ENCODE measurements at places on chromosomes 12 and 14.

GRCh38 chr12:90343966-90344365 lies 611.0 kb downstream of the CCER1 start:
- DNase-seq: no peak

DNA sequence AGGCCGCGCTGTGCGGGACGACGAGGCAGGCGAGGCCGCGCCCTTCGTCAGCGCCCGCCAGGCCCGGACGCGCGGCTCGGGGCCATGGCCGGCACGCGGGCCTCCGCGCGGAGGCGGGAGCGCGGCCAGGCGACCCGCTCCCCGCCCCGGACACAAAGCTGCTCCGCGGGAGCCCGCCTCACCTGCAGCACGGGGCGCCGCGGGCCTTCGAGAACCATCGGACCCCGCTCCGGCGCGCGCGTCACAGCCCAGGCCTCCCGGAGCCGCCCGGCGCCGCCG lies 342 bp downstream of the DICER1 start:
- no peak for DNase-seq

GRCh38 chr12:52248541-52249461 lies 15.8 kb downstream of the KRT7 start:
- no peak for DNase-seq

- no peak for DNase-seq
Observed at GRCh38 chr12:66190519-66191370, 1.7 kb downstream of the IRAK3 start.

- no peak for DNase-seq
Observed at GRCh38 chr14:105600939-105601359, 74.6 kb downstream of the TMEM121 start.

DNA sequence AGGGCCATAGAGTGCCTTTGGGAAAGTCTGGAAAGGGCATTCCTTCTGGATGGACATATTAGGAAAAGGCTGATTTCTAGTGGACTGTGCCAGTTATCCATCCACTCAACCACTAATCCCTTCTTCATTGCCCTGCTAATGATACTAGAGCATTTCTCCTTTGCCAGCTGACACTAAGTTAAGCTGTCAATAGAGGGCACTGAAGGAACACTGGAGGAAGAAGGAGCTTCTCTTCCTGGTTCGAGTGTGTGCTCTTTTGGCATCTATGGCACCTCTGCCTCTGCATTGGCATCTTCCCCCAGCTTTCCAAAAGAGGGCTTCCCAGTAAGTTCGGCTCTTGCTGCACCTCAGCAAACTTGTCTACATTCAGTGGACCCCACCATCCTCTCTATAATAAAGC lies 165.4 kb downstream of the DERA start:
- DNase-seq: no peak

- no peak for DNase-seq
Observed at GRCh38 chr14:33932576-33933345, 18.1 kb downstream of the EGLN3 start.

DNA sequence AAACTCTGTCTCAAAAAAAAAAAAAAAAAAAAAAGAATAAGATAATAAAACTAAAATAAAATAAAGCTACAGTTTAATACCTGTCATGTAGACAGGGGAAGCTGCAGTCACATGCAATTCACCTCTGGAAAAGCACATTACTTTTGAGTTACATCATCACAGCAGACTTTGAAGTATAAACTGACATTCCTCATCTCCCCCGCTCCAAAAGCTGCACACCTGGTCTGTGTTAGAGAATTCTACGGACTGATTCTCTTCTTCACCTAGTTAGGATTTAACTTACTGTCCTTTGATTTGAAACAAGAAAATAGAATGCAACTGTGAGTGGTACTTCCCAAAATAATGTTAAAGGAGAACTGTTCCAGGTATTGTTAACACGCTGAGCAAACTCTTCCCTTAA lies 25.1 kb downstream of the SPPL3 start:
- DNase-seq: no peak

DNA sequence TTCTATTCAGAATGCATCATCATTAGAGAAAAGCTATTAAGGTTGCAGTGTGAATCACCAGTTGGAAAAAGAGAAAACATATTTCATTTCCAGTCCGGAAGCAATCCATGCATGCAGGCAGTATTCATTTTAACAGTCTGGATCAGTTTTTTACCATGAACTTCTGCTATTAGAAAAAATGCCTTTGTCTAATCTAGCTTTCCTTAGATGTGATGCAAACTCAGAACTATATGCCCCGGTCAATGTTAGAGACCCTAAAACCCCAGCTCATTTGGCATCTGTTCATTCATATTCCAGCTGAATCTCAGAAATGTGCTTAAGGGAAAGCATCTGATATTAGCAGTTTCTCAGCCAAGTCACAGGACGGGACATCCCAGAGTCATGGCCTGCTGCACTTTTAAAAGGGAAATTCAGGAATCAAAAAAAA lies 8.5 kb downstream of the IRAK3 start:
- DNase-seq: no peak

- no peak for DNase-seq
Observed at GRCh38 chr12:56487448-56488040, 417 bp downstream of the GLS2 start.

GRCh38 chr14:94933486-94933885 lies 163.6 kb upstream of the GSC start:
- no peak for DNase-seq

DNA sequence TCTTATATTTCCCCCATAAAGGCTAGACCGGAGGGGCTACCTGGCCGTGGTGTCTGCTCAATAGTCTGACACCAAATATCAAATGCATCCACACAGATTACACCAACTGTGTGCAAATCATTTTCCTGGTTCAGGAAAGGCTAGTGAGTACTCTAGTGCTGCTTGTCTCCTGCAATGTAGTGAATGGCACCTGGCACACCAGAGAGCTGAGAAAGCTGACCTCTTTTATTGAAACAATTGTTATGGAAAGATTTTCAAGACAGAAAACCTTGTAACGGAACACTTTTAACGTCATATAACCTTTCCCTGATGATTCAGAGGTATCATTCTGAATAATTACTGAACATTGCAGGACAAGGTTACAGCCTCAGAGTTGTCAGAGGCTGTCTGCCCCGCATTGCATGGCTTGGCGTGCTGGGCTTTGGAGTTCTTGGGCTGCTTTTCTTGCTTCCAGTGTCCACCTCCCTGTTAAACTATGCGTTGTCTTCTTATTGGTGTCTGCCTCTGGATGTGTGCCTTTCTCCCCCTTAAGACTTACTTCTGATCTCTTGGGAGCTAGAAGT lies 40.7 kb upstream of the HDAC7 start:
- DNase-seq: no peak

- no peak for DNase-seq
Observed at GRCh38 chr12:95516757-95517156, 34.5 kb downstream of the USP44 start.

- DNase-seq: no peak
Observed at GRCh38 chr14:64960762-64961276, 11.3 kb downstream of the RAB15 start.

DNA sequence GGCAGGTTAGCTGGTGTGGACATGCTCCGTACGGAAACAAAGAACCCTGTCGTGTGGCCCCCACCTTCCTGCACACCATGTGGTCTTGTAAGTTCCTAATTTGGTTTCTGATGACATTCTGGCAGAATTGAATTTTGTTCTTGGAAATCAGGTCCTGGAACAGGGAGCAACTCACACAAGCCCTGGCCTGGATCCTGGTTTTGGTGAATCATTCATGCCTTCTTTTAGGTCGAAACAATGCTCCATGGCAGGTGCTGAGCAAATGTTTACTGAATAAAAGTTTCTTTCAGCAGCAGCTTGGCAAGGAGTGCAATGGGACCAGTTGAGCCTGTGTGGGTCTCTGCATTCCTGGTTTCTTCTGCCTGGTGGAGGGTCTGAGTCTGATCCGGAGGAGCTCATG lies 978.4 kb downstream of the BCL11B start:
- DNase-seq: no peak

DNA sequence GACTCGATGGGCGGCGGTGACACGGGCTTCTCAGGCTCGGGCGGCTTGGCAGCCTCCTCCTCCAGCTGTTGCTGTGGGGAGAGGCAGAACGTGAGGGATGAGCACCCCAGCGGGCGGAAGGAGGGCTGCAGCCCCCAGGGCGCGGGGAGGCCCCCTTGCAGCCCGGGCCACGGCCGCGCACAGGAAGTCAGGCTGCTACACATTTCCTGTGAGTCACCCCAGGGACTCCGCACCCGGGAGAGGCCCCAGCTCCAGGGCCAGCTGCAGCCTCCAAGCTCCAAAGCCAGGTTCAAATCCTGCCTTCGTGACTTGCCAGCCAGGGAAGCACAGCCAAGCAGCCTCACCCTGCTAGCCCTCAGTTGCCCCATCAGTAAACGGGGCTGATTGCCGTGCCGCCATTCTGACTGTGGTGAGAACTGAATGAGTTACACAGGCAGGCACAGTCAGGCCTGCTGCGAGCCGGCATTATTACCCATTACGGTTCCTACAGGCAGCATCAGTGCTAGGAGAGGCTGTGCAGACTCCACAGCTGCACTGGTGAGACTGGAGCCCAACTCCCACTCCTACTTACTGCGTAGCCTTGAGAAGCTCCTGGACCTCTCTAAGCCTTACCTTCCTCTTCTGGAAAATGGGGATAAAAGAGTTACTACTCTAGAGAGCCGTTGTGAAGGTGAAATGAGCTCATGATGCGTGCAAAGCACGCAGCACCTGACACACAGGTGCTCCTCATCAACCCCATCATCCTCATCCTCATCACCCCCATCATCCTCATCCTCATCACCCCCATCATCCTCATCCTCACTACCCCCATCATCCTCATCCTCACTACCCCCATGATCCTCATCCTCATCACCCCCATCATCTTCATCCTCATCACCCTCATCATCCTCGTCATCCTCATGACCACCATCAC lies 100.9 kb downstream of the NCOR2 start:
- no peak for DNase-seq

DNA sequence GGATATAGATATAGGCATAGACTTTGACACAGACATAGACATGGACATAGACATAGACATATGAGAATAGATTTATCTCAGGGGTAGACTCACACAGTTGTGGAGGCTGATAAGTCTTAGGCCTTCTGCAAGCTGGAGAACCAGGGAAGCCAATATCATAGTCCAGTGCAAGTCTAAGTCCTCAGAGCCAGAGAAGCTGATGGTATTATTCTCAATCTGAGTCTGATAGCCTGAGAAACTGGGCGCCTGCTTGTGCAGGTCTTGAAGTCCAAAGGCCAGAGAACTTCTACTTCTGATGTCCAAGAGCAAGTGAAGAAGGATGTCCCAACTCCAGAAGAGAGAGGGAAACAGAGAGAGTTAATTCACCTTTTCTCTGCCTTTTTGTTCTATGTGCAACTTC lies 476.5 kb downstream of the SLC6A15 start:
- no peak for DNase-seq

GRCh38 chr12:104769144-104769561 lies 188.9 kb downstream of the SLC41A2 start:
- no peak for DNase-seq

DNA sequence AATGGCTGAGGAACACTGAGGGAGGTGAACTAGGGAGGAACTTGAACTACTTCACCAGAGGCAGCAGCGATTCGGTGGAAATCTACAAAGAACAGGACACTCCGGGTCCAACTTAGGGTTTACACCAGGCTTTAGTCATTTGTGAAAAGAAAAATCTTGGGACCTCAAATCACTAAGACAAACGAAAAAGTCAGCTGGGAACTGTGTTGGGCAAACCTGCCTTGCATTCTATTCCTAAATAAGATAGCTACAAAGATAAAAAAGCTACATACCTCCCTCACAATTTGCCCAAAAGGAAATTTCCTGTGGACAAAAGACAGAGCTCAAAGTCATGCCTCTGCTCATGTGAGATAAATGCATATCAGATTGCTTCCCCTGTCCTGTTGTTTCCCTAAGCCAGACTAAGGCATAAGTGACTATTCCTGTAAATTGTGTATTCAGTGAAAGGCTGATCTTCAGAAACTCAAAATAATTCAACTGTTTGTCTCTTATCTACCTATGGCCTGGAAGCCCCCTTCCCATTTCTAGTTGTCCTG lies 106.6 kb downstream of the APAF1 start:
- DNase-seq: no peak

- no peak for DNase-seq
Observed at GRCh38 chr14:95490727-95491451, 25.6 kb downstream of the SYNE3 start.

GRCh38 chr12:65492998-65493912 lies 214.8 kb downstream of the MSRB3 start:
- no peak for DNase-seq

DNA sequence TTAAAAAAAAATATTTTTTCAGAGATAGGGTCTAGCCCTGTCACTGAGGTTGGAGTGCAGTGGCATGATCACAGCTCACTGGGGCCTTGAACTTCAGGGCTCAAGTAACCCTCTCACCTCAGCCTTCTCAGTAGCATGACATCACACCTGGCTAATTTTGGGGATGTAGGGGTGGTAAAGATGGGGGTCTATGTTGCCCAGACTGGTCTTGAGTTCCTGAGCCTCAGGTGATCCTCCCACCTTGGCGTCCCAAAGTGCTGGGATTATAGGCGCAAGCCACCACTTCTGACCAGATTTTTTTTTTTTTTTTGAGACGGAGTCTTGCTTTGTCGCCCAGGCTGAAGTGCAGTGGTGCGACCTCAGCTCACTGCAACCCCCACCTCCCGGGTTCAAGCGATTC lies 80.9 kb downstream of the HECTD1 start:
- DNase-seq: no peak

DNA sequence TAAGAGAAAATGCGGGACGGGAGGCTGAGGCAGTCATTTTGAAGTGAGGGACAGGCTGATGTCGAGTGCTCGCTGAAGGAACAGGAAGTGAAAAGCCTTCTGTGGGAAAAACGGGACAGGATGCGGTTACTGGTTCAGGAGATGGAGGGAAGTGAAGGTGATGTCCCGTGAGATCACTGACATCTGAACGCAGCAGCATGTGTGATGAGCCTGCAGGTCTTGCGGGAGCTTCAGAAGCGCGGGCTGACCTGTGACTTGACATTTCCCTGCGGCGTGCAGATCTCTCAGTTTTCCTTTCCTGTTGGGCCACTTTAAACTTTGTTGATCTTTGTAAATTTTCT lies 77.8 kb downstream of the DDX51 start:
- DNase-seq: no peak

GRCh38 chr12:90333424-90333823 lies 621.6 kb downstream of the CCER1 start:
- no peak for DNase-seq

DNA sequence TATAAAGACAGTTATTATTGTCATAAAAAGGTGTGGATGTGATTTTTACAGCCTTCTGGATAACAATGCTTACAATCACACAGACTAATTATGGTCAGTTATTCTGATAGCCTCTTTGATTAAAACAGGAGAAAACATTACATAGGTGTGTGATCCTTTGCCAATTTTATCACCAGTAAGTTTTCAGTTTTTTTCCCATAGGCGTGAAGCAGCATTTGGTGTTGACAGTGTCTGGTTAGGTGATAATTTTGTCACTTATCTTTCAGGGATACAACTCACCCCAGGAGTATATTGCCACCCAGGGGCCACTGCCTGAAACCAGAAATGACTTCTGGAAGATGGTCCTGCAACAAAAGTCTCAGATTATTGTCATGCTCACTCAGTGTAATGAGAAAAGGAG lies 208.8 kb downstream of the EPS8 start:
- no peak for DNase-seq

Data from retinal pigment epithelial cell (primary cell).